ENCODE measurements at places on chromosomes 11 and 22.

- DNase-seq = no peak
Observed at GRCh38 chr11:21475276-21475675, 717.6 kb upstream of the ANO5 start.

DNA sequence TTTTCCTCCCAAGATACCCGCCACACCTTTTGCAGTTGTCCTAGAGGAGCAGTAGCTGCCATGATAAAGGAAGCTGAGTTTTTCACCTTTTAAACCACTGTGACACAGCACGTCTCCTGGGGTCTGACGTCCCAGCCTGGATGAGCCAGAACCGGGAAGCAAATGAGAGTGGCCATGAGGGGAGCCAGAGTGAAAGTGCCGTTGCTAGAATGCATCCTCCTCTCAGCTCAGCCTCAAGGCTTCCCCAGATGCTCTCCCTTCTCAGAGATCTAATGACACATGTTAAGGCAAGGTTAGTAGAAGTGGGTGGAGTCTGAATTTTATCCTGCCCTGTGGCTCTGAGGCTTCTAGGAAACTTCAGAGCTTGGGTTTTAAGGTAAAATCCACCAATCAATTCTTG is 23.4 kb upstream of the HTR3A start:
- no peak for DNase-seq

DNA sequence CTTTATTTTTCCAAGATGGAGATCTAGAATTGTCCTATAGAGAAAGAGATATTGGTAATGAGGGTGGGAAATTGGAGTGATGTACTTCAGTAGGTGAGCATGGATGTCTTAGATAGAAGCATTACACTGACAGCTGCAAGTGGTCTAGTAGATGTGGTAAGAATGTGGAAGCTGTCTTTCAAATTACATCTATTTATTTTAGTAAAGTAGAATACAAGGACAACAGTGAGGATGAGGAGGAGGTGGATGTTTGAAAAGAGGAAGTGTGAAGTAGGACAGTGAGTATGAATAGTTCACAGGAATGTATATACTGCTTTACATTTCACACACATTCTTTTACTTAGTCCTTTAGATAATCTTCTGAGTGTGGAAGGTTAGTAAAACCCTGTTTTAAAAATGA is 64.2 kb downstream of the HIPK3 start:
- no peak for DNase-seq

- DNase-seq = no peak
Observed at GRCh38 chr11:110190885-110191284, 97.7 kb downstream of the ZC3H12C start.

DNA sequence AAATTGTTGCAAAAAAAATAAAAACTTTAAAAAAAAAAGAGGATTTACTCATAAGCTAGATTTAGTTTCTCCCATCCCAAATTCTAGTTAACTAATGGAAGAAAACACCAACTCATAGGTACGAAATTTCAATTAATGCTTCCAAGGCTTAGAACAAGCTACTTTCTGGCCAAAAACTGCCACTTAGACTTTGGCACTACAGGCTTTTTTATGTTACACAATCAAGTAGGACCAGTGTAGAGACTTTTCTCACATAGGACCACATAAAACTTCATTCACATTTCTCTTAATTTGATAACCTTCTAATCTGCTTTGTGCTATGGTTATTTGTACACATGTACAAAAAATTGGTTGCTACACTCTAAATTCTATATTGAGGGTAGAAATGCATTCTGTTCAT is 3.1 kb downstream of the ST13 start:
- DNase-seq = no peak

DNA sequence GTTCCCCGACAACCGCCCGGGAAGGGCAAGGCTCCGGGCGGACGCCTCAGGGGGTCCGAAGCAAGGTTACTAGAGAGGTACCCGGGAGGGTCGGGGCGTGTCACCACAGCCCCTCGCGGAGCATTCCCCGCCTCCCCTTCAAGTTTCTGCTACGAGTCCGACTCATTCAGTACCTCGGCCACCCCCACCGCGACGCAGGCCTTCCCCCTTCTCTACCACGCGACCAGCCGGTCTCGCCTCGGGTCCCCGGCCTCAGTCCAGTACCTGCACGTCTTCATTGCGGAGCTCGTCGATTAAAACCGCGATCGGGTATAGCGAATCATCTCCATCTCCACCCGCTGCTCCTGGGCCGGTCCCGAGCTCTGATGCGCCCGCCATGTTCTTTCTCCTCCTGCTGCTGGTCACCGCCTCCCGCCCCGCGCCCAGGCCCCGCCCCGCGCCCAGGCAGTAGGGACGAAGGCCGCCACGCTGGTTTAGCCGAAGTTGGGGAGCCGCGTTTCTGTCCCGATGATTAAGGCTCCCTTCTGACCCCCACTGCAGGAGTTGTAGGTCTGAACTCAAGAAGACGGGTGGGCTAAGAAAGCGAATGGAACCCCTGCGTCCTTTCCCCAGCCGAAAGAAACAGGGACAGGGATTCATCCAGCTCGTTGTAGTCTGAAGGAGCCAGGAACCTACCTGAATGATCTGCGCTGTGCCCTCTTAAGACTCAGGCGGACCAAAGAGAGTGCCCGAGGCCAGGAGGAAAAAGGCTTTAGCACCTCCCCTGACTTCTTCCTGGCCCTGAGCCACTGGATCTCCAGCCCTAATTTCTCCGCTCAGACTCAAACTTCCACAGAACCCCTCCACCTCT is at the start of gene PPP2R1B:
TSS of gene PPP2R1B (minus strand) at position 406 of the 850 bp plus-strand sequence. CDS start at position 378, 28 bp downstream.
- DNase-seq = peak; percentile 53

Measured in NCI-H748 treated with DMSO at 0.1 percent for 48 hours (cell line).